ENCODE measurements at places on chromosomes 12 and 14.
A peak's percentile ranks its signal among the peaks of the same experiment; 100 is the strongest.

DNA sequence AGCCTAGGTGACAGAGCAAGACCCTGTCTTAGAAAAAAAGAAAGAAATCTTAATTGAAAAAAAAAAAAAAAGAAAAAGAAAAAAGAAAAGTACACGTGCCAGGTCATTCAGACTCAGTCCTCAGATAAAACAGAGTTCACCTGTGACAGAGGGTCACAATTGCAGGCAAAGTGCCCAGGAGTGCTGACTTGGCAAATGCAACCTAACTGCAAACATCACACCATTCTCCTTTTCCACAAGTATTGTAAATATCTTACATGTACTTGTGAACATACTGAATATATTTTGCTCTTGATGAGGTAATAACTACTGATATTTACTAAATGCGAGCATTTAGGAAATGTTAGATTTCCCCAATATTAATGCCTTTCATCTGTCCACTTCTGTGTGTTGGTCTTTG lies 9.0 kb upstream of the COL2A1 start:
- DNase-seq: no peak

GRCh38 chr12:32446316-32447119 lies 47.2 kb downstream of the FGD4 start:
- no peak for DNase-seq

- DNase-seq: no peak
Observed at GRCh38 chr14:33699300-33699983, 251.4 kb downstream of the EGLN3 start.

- no peak for DNase-seq
Observed at GRCh38 chr12:53244337-53244736, 12.3 kb upstream of the RARG start.

- no peak for DNase-seq
Observed at GRCh38 chr14:61489932-61490331, 168.6 kb downstream of the PRKCH start.

GRCh38 chr12:111201036-111201435 lies 167.9 kb downstream of the PHETA1 start:
- no peak for DNase-seq

DNA sequence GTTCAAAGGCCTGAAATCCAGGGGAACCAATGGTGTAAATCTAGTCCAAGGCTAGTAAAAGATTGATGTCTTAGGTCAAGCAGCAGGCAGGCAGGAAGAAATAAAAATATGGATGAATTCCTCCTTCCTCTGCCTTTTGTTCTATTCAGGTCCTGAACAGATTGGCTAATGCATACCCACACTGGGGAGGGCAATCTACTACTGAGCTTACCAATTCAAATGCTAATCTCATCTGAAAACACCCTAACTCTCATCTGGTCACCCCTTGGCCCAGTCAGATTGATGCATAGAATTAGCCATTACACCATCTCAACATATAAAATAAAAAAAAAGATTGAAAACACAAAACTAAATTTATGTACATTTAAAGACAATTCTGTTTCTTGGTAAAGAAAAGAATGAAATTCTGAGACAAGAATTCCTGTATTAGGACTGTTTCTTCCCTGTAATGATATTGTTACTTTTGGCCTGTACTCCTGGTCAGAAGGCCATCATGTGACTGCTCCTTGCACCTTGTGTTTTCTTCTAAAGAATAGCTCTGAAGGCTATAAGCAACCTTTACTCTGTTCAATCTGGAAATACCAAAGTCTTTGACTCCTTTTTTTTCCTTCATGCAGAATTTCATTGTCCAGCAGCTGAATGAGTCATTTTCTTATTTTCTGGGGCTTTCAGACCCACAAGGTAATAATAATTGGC lies 19.9 kb downstream of the CLEC6A start:
- no peak for DNase-seq

DNA sequence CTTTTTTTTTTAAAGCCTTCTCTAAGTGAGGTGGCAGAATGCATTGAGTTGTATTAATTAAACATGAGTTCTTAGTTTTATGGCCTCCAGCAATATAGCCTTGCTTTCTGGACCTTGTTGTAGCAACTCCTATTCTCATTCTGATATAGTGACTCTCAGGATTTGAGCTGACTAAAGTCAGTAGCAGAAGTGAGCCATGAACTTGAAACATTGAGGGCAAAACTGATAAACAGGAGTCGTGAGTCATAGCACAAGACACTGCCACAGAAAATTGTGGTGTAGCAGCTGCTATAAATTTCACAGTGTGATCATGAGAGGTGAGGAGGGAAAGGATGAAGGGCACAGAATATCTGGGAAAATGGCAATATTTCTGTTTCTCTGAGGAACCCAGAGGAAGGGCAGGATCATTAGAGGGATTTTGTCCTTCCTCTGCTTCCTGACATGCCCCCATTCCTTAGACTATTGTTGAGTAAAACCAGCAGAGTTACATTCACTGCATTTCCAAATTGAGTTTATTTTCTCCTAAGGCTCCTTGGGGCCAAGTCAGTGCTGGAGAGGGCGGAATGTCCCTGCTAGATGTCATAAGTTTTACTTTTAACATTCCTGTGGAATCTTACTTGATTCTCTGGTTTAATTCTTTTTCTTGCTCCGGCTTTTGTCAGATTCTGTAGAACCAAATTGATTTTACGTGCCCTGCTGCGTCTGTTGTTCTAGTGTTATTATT lies 7.5 kb downstream of the KLRG1 start:
- DNase-seq: no peak

- DNase-seq: no peak
Observed at GRCh38 chr14:60174352-60175254, 9.4 kb upstream of the DHRS7 start.

GRCh38 chr14:28777471-28778137 lies 11.0 kb downstream of the FOXG1 start:
- no peak for DNase-seq

DNA sequence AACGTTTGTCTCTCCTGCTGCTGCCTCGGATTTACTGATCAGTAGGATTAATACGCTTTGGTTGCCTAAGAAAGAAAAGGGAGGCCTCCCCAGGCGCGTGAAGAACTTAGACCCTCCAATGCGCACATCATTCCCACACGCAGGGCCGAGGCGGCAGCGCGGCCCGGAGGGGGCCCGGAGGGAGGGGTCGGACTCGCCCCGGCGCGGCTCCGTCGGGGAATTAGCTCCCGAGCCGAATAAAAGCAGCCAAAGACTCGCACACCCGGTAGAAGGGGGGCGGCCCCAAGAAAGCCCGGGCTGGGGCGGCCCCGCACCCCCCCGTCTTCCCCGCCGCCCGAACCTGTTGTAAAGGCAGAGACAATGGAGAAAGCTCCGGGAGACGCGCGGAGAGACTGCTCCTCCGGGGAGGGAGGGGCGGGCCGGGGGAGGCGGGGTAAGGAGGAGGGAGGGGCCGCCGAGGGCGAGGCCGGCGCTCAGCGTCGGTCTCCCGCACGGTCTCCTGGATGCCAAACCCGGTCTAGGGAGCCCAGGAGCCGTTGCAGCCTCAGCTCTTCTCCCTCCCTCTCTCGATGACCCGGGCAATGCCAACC lies at the start of gene NELL2:
Gene NELL2 (minus strand): TSS at position 362 of the 590 bp plus-strand sequence. CDS start 446 bp downstream, outside the sequence.
- peak; percentile 66 for DNase-seq

GRCh38 chr14:101398011-101398410 lies 163.3 kb upstream of the DIO3 start:
- no peak for DNase-seq

GRCh38 chr12:40286583-40286982 lies 61.8 kb downstream of the LRRK2 start:
- no peak for DNase-seq

DNA sequence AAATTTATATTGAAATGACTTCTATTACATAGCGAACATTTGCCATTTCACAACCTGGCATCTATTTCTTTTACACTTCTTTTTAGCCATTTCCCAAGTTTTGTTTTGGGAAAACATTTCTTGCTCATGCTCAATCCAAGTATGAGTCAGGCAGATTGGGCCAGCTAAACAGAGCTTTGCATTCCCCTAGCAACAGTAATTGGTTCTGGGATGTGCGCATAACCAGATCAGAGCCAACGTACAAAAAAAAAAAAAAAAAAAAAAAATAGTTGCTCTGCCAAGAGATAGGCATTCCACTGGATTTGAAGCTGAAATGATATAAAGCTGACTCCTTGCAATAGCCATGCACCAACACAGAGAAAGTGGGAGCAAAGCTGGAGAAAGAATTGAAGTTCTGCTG lies 37.5 kb downstream of the PLCZ1 start:
- DNase-seq: no peak

GRCh38 chr14:34883954-34884353 lies 8.8 kb upstream of the BAZ1A start:
- DNase-seq: no peak
